ENCODE measurements at places on chromosomes 7 and 10.

DNA sequence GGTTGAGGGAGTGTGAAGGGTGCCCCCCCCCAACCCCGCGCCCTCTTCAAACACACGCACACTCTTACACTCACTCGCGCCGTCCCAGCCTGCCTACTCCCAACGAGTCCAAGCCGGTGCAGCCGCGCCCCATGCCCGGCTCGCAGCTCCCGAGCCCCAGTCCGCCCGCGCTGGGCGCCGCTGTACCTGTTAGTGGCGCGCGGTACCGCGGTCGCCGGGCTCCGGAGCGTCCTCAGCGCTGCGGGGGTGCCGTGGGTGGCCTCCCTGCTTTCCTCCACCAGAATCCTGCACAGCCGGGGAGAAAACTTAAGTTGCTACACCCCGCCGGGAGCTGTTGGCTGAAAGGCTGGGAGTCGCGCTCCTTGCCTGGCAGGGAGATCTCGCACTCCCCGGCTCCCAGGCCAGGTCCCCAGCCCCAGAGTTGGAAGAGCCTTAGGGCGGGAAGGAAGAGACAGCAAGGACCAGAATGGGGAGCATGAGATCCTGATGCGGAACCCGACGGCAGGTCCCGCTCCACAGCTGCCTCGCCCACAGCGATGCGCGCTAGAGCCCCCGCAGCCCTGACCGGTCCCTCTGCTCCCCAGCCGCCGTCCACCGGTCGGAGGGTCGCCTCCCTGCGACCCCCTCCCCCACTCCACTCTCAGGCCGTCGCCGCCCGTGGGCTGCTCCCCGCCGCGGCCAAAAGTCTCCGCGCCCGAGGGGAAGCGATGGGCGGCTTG is 863 bp downstream of the ST8SIA6 start:
- no peak for DNase-seq

DNA sequence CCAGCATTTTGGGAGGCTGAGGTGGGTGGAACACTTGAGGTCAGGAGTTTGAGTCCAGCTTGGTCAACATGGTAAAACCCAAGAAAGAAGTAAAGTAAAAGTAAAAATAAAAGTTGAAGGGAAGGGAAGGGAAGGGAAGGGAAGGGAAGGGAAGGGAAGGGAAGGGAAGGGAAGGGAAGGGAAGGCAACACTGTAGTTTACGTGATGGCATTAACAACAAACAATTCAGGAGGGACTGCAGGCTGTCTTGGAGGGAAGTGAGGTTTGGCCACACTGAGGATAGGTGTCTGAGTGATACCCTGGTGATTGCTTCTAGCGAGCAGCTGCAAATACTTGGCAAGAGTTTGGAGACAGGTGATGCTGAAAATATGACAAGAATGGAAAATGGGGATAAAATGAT is 298.0 kb downstream of the CALN1 start:
- DNase-seq = no peak

DNA sequence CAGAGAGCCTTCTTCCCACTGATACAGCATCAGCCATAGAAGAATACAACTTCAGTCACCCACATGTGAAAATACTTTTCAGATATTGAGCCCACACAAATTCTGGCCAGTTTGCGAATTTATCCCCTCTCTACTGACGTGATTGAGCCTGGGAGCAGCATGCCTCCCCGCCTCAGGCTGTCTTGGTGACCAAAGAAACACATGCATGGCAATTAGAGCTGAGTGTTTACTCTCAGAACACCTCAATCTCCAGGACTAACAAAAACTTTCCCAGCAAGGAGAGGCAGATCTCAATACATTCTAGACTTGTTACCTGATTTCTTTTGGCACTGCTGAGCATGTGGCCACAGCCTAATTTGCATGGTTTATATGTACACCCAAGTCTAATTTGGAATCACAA is 122.5 kb downstream of the TMEM26 start:
- DNase-seq = no peak

GRCh38 chr7:145313551-145313950 is 477.7 kb upstream of the TPK1 start:
- no peak for DNase-seq

- DNase-seq = no peak
Observed at GRCh38 chr10:37434091-37434490, 308.7 kb downstream of the ANKRD30A start.

GRCh38 chr7:117184367-117184766 is 138.5 kb downstream of the WNT2 start:
- no peak for DNase-seq

DNA sequence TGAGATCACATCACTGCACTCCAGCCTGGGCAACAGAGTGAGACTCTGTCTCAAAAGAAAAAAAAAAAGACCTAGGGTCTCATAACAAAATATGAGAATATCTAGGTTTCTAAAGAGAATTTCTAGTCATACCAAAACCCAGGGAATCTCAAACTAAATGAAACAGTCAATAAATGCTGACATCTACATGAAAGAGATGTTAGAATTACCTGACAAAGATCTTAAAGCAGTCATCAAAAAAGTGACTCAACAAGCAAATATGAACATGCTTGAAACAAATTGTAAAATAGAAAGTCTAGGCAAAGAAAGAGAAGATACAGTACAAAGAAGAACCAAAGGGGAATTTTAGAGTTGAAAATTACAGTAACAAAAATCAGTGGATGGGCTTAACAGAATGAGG is 26.9 kb upstream of the RET start:
- no peak for DNase-seq

DNA sequence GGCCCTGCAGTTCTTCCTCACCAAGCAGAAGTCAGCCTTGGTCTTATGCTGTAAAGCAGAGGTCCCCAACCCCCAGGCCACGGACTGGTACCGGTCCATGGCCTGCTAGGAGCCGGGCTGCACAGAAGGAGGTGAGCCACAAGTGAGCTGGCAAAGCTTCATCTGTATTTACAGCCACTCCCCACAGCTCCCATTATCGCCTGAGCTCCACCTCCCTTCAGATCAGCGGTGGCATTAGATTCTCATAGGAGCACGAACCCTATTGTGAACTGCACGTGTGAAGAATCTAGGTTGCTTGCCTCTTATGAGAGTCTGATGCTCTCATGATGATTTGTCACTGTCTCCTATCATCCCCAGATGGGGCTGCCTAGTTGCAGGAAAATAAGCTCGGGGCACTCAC is 87.6 kb upstream of the NEBL start:
- DNase-seq = no peak

DNA sequence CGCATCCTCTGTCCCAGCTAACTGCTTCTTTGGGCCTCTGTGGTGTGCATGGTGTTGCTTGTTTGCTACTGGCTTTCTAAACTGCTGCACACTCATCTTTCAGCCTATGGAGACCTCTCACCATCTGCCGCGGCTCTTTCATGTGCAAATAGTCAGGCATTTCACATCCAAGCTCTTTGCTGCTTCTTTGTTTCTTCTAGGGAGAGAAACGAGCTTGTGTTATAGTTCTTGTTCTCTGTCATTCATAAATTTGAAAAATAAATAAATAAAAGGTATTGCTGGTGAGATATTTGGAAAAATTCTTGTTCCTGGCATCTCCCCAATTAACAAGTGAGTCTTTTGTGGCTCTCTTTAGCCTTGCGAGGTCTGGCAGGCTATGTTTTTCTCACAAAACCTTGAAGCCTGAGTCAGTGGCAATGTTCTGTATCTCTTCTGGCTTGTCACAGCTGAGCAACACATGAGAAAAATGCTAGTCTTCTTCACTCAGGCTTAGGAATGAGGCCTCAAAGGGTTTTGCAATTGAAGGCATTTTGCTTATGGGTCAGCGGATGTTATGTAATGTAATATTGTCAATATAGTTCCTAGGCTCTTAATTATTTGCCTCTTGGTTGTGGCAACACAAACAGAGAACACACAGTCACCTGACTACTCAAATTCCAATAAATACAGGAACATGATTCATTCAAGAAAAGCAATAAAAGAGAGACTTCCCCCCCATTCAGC is 274.0 kb downstream of the FRMD4A start:
- DNase-seq = no peak

GRCh38 chr7:99898836-99899235 is 20.5 kb downstream of the TRIM4 start:
- no peak for DNase-seq

DNA sequence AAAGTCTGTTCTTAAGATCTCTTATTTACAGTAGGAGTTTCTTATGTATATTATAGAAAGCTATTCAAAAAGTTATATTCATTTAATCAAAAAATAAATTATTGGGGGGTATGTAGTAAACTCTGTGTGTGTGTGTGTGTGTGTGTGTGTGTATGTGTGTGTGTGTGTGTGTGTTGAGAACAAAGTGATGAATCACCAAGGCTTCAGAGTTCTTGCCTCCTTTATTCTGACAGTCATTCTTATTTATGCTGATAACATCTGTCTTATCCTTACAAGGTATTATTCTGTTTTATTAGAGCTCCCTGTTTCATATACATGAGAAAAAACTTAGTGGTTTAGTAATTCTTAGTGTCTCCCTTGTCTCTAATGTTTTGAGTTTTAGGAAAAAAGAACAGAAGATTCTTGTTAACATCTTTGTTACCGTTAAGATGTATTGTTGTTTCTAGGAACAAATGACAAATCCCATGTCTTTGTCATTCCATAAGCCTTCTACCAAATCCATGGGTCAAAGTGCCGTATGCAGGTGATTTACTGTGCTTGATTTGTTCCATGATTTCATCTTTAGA is 424.0 kb downstream of the EXOC4 start:
- DNase-seq = no peak

Measured in NCI-H1930 (cell line).